ENCODE measurements at places on chromosomes 6 and 20.

DNA sequence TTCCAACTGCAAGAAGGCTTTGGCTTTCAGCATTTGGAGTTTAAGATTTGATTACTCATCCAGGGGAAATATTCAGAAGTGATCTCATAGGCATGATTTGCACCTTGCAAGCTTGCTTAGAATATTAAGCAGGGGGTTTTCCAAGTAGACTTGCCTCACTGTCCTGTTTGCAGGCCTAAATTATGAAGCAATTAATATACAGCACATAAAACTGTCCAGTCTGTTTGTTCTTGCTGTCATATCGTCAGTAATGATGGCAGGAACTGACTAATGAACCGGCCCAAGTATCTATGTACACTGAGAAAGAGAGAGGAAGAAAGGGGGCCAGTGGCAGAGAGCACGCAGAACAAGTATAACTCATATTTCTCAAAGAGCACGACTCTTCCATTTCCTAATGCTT, 212.5 kb upstream of the SUPT3H start:
- peak; percentile 11 for DNase-seq

- DNase-seq, result no peak
These were observed 32.3 kb upstream of the SLC23A2 start for GRCh38 chr20:5033566-5033965.

GRCh38 chr6:32177788-32178546, at the start of gene RNF5:
Gene RNF5, plus strand, starts transcription at chr6:32178405. Its CDS starts 107 bp downstream, at chr6:32178512.
- peak; percentile 93 for DNase-seq

DNA sequence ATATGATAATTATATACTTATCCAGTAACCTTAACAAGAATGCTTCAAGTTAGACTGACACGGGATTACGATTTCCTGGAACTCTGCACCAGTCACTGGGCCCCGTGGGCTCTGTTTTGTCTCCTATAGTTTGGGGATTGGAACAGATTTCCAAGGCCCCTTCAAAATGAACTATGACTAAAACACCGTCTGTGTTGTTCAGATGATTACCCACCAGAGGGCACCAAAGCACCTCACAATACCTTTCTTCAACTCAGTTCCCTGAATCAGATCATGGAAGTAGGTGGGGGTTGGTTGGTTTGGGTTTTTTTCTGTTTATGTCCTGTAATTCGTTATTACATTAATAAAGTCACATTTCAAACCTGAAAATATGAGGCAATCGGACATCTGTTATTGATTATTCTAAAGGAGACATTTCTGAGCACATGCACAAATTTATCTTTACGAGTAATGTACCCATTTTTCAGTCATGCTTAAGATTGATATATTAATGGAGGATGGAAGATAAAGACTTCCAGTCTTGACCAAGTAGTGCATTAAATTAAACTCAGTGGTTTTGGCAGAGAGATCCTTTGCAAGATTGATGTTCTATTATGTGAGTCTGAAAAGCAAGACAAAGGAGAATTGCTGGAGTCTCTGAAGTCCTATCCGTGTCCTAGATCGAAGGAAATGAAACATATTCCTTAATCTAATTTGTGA, 112.0 kb upstream of the COL21A1 start:
- DNase-seq, result peak; percentile 49

- DNase-seq, result no peak
These were observed 19.9 kb downstream of the ATXN1 start for GRCh38 chr6:16741112-16742016.

DNA sequence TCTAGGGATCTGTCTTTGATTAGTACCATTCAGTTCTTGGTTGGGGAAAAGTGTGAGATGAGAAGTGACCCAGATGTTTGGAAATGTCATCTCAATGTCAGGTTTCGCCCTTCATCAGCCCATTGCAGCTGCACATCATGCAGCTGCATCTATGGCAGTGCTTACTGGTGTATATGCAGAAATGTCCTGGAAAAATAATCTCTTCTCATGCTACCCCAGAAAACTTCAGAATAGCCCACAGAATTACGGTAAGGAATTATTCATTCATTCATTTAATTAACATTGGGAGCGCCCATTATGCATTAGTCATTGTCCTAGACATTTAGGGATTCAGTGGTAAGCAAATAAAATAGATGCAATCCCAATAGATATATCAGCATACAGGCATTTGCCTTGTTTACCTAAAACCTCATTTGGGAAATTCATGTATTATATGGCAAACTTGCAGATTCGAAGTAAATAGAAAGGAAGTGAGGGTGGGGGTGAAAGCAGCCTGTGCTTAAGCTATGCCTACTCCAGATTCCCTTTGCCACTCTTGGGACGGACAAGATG, 89.2 kb downstream of the PDE7B start:
- no peak for DNase-seq

GRCh38 chr6:149365197-149365596, 34.9 kb upstream of the SUMO4 start:
- no peak for DNase-seq

- DNase-seq, result no peak
These were observed 177.2 kb upstream of the RNF24 start for GRCh38 chr20:4192378-4193068.

- no peak for DNase-seq
These were observed 336.4 kb upstream of the SOX4 start for GRCh38 chr6:21257125-21257524.

DNA sequence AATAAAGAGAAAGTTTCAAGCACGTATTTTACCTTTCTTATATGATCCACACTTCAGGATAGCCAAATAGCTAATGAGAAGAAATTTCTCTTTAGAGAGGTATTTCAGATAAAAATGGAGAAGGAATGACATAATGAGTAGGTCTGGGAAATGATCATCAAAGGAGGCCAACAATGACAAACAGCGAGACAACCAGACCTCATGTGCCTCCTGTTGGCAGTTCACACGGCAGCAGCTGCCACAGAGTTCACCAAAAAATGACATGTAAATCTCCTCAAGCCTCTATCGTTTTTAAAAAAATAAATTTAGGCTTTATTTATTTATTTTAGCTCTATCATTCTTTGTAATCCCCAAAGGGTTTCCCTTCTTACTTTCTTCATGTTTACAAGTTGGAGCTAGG, 47.7 kb downstream of the SLC2A12 start:
- no peak for DNase-seq
